ENCODE measurements at places on chromosomes 5 and 9.

- DNase-seq: no peak
These were observed 118.0 kb downstream of the SPATA31D1 start for GRCh38 chr9:82106536-82106935.

GRCh38 chr9:5112109-5112592, 73.3 kb downstream of the INSL6 start:
- peak; percentile 83 for DNase-seq

GRCh38 chr5:110899566-110900412, 161.0 kb downstream of the SLC25A46 start:
- no peak for DNase-seq

GRCh38 chr5:181242031-181242451, 1.7 kb downstream of the RACK1 start:
- DNase-seq: no peak

DNA sequence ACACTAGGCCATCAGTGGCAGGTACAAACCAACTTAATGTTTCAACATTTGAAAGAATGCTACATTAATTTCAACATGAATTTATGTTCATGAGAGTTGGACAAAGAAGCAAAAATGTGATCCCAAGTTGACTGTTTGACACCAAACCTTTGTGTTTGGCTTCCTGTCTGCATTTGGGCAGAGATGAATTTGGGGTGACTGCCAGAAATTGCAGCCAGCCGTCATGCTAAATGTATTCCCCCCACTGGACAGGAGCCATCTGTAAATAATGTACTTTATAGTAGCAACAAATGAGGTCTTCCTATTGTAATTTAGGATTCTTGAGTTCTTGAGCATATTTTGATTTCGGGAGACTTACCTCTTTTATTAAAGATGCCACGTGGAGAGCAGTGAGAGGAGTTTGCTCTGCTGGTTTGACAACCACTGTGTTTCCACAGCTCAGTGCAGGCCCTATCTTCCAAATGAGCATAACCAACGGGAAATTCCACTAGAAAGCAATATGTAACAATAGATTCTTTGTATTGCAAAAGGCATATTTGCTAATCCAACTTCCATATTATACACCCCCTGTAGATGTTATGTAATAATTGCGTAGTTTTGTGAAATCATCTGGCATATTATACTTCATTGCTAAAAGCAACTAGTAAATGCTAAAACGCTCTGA, 27.6 kb downstream of the ALDH1A1 start:
- DNase-seq: no peak

DNA sequence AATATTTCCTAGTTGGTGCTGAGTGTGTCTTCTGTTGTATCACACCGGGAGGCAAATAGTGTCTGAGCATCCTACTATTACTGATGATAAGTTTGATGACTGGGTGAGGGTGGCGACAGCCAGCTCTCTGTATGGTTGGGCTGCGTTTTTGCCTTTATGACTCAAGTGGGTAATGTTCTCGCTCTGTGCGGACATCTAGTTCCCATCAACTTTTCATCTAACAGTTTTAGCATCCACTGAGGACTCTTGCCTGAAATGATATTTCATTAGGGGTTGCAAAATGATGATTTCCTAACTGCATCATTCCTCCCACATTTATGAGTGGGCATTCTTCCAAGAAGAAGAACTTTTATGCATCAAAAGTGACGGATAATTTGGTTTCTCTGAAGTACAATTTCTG, 26.5 kb downstream of the HMCN2 start:
- no peak for DNase-seq

DNA sequence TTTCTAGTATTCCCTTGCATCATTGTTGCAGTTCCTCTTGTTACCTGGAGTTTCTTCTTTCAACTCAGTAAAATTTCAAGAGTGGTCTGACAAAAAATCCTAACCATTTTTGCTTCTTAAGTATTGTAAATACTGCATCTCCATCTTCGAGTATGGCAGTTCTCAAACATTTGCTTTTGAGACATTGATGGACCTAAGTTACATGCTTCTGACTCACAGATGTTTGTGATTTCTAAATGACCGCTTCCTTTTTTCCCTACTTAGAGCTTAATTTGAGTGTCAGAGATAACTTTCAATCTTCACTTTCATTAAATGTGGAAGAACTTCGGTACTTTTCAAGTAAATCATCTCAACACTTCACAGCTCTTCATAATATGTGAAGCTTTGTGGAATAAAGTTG, 4.2 kb downstream of the UHRF2 start:
- DNase-seq: no peak

GRCh38 chr5:100023536-100023935, 511.6 kb upstream of the FAM174A start:
- no peak for DNase-seq

- DNase-seq: no peak
These were observed 16.0 kb upstream of the PUM3 start for GRCh38 chr9:2859776-2860379.

GRCh38 chr9:98162613-98163012, 29.8 kb downstream of the CORO2A start:
- no peak for DNase-seq

DNA sequence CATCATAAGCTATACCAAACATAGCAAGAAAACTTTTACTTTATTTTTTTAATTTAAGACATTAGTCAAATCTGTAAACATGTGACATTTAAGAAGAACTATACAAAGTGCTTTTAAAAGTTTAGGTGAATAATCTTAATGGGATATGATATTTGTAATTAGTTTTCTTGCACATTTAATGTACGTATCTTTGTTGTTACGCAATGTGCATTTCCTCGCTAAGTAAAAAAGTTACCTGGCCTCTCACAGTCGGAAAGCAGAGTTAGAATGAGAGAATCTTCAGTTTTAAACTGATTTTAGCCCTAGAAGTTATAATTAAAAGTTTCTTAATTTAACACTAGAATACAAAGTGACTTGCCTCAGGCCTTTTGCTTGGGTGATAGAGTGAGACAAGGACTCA, 589.8 kb downstream of the DMRTA1 start:
- no peak for DNase-seq

DNA sequence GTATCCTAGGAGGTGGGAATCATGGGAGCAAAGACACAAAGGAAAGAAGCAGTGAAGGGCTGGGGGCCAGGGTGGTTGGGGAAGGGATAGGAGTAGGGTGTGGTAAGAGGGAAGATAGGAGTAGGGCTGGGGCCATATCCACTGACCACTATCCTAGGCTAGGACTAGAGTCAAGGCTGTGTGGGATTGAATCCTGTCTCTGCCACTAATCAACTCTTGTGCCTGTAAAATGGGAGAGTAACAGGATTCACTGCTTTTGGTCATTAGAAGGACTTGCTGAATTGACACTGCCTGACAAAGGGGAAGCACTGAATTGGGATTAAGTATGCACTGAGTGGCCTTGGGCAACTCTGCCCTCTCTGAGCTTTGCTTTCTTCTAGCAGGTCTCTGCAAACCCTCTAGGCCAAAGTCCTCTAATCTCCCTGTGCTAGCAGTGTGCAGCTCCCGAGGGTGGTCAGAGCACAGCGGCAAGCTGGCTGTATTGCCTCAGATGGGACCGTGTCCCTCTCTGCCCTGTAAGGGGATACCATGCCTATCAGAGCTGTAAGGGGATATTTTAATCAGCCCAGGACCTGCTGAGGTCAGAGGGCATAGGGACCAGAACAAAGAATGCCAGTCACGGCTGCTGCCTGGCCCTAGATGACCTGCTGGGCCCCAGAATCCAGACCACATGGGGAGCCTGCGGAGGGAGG, 12.4 kb upstream of the DAB2IP start:
- no peak for DNase-seq

DNA sequence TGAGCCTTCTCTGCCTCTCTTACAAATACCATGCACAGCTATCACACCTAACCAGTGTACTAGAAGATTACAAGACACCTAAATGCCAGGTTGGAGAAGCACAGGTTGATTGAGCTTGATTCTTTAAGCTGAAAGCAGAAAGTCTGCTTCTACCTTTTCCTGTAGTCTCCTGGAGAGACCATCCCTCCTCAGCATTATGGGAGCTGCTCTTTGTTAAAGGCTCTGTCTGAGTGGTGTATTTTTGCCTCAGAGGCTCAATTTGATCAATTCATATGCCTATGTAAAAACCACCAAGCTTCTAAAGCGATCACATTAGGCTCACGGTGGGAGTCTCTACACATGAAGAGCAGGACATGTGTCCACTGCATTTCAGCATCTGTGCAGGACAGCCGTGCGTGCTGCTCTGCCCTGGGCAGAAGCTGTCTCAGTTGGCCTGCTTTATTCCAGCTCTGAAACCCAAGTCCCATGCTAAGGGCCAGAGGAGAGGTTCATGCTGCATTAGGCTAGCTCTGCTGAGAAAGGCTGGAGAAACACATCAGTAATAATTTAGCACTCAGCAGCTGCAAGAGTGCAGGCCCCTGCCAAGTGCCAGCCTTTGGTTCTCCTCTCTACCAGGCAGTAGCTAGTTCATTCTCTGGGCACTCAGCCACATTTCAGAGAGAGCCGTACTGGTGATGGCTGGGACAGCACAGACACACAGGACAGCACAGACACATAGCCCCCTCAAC, 41.7 kb downstream of the TMEM167A start:
- no peak for DNase-seq

- no peak for DNase-seq
These were observed 805.4 kb upstream of the CDH6 start for GRCh38 chr5:30387974-30388632.

DNA sequence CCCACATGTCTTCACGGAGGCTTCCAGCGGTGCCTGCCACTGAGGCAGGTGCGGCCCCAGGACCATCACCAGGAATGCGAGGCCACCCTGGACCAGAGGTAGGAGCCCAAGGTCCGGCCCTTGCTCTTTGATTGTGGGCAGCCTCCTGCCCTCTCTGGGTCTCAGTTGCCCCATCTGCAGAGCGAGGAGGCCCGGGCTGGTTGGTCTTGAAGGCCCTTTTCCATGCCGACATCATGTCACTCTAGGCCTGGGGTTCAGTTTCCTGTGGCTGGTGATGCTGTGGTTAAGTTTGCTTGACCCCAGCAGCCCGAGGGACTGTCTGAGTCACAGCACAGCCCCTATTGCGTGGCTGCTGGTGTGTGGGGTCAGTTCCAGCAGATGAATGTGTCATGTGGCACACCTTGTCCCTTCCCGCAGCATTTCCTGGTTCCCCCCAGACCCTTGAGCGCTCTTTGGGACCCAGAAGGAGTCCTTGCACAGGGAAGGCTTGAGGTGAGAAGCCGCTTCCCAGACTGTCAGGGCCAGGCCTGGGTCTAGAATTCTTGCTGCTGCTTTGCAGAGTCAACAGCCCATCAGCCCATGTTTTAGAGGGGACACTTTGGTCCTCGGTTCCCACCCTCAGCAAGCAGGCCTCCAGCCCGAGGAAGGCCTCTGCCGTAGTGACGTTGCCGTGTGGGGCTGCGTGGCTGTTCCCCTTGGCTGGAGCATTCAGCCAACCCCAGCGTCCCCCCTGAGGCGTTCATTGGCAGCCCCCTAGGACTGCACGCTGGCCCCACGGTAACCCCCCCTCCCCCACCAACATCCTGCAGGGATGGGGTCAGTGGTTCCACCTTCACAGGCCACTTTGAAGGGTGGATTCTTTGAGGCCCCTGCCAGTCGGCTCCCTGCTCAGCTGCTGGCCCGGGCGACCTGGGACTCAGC, 31.0 kb upstream of the HMCN2 start:
- DNase-seq: no peak

GRCh38 chr9:135073081-135073740, 14.3 kb upstream of the OLFM1 start:
- DNase-seq: no peak

DNA sequence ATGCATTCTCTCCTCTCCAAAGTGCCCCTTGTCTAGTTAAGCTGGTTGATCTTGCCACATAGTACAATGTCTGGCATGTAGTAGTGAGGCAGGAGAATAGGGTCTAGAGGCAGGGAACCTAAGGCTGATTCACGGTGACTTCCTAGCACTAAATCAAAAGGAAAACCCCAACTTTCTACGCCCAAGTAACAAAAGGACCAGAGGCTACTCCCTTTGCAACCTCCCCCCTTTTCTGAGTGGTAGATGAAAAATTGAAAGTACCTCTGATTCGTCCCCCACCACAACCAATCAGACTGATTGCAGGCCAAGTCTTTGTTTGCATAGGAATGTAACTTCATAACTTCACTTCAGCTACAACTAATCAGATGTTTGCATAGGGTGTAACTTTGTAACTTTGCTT, 278.8 kb downstream of the PSAT1 start:
- no peak for DNase-seq

DNA sequence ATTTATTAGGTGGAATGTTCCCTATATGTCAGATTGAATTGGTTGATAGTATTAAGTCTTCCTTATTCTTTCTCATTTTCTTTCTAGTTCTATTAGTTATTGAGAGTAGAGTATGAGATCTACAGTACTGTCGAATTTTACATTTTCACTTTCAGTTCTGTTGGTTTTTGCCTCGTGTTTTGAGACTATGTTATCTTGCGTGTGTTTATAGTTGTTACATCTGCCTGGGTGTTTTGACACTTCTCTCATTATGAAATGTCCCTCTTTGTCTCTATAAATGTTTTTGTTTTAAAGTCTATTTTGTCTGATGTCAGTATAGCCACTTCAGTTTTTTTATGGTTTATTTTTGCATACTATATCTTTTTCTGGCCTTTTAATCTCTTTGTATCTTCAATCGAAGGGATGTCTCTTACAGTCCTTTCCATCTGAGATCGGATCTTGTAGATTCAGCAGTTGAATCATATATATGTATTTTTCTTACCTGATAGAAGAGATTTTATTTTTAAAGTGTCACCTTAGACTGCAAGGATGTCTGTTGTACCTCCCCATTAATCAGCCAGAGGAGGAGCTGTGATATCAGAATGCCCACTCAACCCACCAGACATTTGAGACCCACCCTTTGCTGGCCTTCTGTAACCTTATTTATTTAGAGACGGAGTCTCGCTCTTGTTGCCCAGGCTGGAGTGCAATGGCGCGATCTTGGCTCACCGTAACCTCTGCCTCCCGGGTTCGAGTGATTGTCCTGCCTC, 20.7 kb downstream of the EHMT1 start:
- no peak for DNase-seq

DNA sequence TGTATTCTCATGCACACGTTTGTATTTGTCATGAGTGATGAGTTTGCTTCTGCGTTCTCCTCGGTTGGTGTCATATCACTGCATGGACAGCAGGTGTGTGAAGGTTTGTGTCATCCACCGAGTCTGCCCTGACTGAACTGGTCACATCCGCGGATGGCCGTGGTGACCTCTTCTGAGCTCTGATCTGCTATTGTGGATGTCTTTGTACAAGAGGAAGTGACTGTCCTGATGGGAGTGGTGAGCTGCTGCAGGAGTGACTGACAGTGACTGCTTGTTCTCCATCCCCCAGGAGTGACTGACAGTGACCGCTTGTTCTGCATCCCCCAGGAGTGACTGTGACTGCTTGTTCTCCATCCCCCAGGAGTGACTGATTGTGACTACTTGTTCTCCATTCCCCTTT, 69.9 kb downstream of the EHMT1 start:
- no peak for DNase-seq

DNA sequence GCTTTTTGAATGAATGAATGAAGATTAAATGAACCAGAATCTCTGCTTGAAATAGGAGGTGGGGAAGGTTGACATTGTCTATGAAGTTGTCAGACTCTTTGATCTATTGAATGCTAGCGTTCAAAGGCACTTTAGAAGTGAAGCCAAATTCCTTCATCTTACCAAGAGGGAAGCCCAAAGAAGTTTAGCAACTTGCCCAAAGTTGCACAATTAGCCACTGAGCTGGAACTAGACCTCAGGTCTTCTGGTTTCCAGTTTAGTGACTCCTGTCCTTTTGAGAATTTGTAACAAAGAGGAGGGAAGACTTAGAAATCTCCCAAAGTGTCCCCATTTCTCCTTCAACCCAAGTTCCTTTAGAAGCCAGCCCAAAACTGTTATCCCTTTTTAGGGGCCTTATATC, 20.7 kb upstream of the SLC1A3 start:
- DNase-seq: no peak

Data from osteocyte (in vitro differentiated cells).